Activated CD4-positive, CD25-positive, alpha-beta regulatory T cell (primary cell): ENCODE measurements at places on chromosomes 7 and 10.

GRCh38 chr7:4794591-4795350 lies 19.3 kb downstream of the AP5Z1 start:
- DNase-seq: no peak

GRCh38 chr7:151868396-151869108 lies 8.4 kb downstream of the PRKAG2 start:
- DNase-seq: no peak

GRCh38 chr7:75900617-75901315 lies 14.2 kb upstream of the POR start:
- DNase-seq: no peak

DNA sequence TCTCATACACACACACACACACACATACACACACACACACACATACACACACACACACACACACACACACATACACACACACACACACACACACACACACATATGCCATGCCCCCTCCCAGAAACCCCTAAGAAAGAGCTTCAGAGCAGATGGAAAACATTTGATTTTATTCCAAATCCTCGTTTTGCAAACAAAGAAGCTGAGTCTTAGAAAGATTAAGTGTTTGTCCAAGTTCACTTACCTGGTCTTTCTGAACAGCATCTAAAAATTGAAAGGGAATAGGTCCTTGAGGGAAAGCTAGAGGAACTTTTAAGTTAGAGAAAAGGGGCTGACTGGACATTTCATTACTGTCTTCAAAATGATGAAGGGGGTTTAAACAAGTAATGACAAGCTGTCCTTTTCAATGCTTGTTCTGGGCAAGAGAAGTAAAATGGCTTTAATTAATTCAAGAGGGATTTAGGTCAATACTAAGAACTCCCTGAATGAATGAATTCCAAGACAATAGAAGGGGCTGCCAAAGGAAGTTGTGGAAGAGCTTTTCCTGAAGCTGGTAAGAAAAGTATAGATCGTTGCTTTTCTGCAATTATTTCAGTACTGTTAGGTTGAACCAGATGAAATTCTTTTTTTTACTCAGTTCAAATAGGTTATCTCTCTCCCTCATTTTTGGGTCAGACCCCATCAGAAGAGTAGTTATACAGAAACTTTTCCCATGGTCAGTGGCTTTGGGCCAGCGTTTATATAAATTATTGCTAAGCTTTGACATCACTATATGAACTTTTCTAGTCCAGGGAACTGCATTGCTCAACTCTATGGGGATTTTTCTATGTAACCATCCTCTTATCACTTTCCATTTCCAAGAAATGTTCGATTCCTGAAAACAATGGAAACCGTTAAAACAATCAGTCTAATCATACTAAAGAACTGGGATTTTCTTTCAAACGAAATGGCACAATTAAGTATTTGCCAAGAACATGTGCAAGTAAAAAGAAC lies 261.4 kb downstream of the MTERF1 start:
- no peak for DNase-seq

- no peak for DNase-seq
These were observed 292.6 kb upstream of the MKI67 start for GRCh38 chr10:128418819-128419218.

DNA sequence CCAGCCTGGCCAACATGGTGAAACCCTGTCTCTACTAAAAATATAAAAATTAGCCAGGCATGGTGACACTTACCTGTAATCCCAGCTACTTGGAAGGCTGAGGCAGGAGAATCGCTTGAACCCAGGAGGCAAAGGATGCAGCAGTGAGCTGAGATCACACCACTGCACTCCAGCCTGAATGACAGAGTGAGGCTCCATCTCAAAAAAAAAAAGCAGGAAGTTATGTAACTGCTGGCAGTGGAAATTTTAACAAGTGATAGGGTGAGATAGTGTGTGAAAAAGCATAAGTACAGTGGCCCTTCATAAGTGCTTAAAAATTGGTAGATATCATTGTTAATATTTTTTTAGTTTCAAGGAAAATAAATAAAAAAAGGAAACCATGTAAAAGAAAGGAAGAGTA lies 12.3 kb downstream of the AKR1C3 start:
- DNase-seq: no peak

- DNase-seq: no peak
These were observed 107.0 kb upstream of the RET start for GRCh38 chr10:42969909-42970308.

DNA sequence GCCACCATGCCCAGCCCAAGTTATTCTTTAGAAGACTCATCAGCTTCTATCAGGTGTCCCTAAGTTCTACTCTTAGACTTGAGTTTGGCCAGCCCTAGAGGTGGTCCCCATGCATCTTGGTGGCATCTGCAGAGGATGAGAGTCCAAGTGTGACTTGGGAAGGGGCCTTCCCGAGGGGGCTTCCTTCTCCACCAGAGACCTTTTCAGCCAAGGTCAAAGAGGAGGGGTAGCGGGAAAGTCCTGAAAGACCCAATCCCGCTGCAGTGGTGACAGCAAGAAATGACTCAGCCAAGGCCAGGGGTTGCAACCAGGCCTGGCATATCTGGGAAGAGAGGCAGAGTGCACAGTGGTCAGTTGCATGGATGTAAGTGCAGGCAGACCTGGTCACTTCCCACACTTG lies 61.7 kb upstream of the MGMT start:
- no peak for DNase-seq

DNA sequence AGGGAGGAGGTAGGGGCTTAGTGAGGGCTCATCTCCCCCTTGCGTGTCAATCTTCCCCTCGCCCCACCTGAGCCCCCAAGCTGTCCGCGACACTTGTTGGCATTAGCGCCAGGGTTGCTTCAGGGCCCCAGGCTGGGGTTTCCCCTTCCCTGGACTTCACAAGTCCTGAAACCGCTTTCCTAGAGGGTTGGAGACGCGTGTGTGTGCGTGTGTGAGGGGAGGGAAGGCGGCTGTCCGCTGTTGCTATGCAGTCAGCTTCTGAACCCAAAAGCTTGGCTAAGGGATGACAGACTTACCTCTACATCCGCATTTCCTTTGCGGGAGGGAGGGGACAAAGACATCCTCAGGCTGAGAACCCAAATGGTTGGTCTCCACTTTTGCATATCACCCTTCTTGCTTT lies 803 bp downstream of the GOLGA7B start:
- DNase-seq: no peak

DNA sequence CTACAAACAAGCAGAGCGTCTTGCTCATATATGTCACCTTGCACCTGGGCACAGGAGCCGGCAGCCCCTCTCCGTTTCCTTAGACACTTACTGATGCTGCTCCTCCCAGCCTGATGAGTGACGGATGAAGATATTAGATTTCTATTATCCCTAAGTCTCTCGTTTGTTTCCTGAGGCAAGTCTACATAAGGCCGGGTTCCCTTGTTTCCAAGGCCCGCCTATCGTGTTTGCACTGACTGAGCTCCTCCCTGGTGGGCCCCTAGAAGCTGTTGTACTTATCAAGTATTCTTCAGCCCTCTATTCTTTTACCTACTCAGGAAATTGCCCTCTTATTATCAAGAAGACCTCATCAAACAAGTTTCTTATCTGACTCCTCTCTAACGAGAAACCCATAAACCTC lies 18.5 kb downstream of the SH3PXD2A start:
- DNase-seq: no peak

- no peak for DNase-seq
These were observed 229.6 kb downstream of the PRPF18 start for GRCh38 chr10:13816195-13816925.
